PC-3 (cell line): ENCODE measurements at places on chromosomes 11 and 22. TPM values are rescaled to one million over a fixed set of nuclear protein-coding genes. Genes with fewer than 3 reads are reported as not detected.

- DNase-seq = peak; percentile 90
These were observed 19.8 kb upstream of the LRRC10B start for GRCh38 chr11:61488651-61489291.

The BIRC3 gene
- 3.9 and 4.2 TPM in 2 replicates for total RNA-seq

DNA sequence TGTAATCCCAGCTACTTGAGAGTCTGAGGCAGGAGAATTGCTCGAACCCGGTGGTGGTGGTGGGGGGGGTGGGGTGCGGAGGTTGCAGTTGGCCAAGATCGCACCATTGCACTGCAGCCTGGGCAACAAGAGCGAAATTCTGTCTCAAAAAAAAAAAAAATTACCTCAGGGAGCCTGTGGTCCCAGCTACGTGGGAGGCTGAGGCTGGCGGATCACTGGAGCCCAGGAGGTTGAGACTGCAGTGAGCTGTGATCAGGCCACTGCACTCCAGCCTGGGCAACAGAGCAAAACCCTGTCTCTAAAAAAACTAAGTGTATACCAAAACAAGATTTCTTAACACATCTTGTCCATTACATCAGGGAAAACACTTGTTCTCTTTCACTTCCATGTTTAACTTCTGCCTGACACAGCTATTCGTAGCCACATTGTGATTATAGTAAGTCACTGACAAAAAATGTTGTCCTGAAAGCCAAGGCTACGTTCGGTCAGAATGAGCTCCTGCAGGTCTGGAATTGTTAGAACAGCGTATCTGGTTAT, 1.4 kb downstream of the TMEM80 start:
- peak; percentile 42 for DNase-seq

The ADAMTS8 gene
- 0.12 TPM in 1 of 2 replicates, not detected in the other for total RNA-seq

The SCN3B gene
- total RNA-seq = 0.23 and 0.26 TPM in 2 replicates

The KRTAP5-8 gene
- not detected in 2 replicates for total RNA-seq

The UQCC3 gene
- total RNA-seq = 83.6 and 95.6 TPM in 2 replicates

- peak; percentile 31 for DNase-seq
These were observed 29.8 kb downstream of the KCNE3 start for GRCh38 chr11:74437441-74438042.
